Stimulated activated CD8-positive, alpha-beta memory T cell treated with anti-CD3 and anti-CD28 coated beads, Interleukin-4, amount 100 ng/mL, for 24 hours (primary cell): ENCODE measurements at places on chromosomes 7 and 10.

GRCh38 chr7:107996072-107996882, 6.7 kb downstream of the LAMB1 start:
- DNase-seq = no peak

GRCh38 chr10:32332299-32332750, 14.6 kb downstream of the EPC1 start:
- DNase-seq = peak; percentile 47

DNA sequence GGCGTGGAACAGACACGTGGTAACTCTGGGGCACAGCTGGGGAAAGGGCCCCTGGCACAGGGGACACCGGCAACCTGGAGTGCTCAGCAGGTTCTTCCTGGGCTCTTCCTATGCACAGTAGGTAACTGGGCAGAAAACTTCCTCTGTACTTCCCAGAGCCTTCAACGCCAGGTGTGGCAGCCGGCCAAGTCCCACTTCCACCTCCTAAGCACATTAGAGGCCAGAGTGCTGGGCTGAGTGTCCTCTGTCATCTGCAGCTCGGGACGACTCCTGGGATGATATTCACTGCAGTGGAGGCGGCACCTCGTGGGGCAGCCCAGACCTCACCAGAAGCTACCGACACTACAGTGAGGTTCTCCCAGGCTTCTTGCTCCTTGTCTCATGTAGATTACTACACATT, 114.5 kb downstream of the LARP4B start:
- DNase-seq = no peak

DNA sequence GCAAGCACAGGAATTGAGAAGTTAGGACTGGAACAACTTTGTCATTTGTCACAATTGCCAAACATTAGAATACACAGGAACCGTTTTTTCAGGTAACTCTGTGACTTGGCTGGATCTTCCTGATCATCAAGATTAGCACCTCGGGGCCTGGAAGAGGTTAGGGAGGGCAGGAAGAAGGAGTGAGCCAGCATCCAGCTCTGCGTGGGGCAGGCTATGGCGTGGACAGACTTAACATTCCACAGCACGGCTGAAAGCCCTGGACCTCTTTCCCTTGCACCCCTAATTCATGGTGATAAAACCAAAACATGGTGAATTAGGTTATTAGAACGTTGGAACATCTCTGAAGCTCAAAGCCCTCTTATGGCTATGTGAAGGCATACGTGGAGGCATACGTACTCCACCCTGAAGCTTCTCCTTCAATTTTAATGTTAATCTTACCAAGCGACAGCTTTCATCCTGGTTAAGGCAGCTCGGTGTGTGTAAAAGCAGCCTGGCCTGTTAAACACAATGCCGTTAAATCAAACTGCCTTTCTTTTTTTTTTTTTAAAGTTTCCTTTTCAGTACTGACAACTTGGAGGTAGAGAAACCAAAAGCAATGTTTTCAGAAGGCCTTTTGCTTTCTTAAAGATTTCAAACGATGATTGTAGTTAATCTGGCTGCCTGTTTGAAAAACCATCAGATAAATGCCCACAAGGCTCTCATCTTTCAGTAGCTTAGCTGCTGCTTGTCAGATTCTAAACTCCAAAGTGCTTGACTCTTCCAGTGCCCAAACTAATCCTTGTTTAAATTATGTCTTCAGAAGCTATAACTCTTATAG, 4.5 kb downstream of the GRK5 start:
- no peak for DNase-seq
